ENCODE measurements at places on chromosomes 4 and X. TPM values are rescaled to one million over a fixed set of nuclear protein-coding genes. Genes with fewer than 3 reads are reported as not detected.

- peak; percentile 91 for DNase-seq
- H3K27me3 ChIP-seq, result no peaks in the 10 kb centered on the region
- peak overlapping the region; percentile 87 for H3K4me3 ChIP-seq
- peak overlapping the region; percentile 75 for H3K27ac ChIP-seq
- H3K4me1 ChIP-seq, result peaks cover 38% of the 10 kb centered on the region
Measured at GRCh38 chr4:99949034-99949998, 759 bp downstream of the H2AZ1 start.

- no peaks in the 10 kb centered on the region for H3K27me3 ChIP-seq
- no peak overlapping the region for H3K4me3 ChIP-seq
- H3K4me1 ChIP-seq, result peaks cover 2% of the 10 kb centered on the region
Measured at GRCh38 chr4:86961605-86962295, 26.9 kb downstream of the AFF1 start.

GRCh38 chr4:15510961-15511360 is 41.3 kb downstream of the CC2D2A start:
- H3K27me3 ChIP-seq, result no peaks in the 10 kb centered on the region
- peaks cover 2% of the 10 kb centered on the region for H3K36me3 ChIP-seq
- no peak overlapping the region for H3K27ac ChIP-seq

DNA sequence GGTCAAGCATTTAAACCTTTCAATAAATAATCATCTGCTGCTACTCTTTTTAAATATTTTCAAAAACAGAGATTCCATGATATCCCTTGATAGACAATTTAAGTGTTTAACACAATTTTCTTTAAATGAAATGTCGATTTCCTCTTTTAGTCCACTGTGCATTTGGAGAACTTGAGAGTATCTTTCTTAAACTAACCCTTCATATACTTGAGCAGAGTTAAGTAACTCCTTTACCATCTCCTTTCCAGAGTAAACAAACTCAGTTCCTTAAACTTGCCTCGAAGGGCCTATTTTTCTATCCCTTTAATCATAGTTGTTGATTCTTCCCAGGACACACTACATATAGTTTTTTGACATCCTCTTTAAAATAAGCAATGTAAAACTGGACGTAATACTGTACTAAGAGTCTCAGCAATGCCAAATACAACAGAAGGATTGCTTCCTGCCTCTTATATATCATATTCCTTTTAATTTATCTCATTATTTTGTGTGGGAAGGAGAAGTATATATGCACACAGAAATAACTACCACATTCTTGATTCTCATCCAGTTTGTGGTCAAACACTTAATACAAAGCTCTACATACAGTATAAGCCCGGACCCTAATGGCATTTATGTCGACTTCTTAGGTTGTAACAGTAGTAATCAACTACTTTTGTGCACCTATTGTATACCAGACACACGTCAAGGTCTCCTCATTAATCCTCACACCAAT is 22.8 kb downstream of the RAB28 start:
- no peak for DNase-seq
- H3K4me3 ChIP-seq, result no peak overlapping the region
- no peak overlapping the region for H3K27ac ChIP-seq
- no peaks in the 10 kb centered on the region for H3K27me3 ChIP-seq
- H3K4me1 ChIP-seq, result no peaks in the 10 kb centered on the region

DNA sequence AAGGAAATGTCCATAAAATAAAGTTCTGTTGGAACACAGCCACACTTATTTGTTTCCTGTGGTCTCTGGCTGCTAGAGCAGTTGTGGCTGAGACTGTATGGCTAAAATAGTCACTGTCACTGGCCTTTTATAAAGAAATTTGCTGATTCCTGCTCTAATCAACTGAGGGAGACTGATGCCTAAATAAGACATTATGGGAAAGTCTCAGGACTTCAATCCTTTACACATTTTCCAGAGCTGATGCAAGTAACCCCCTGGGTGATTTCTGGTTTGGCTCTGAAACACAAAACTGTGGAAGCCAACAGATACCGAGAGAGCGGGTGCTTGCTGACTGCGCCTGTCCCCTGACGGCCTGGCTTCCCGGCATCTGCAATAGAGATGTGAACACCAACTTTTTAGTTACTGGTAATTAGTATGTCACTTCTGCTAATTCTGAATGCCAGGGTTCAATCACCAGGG is 64.0 kb downstream of the POLR2B start:
- peaks cover 22% of the 10 kb centered on the region for H3K4me1 ChIP-seq
- H3K27ac ChIP-seq, result no peak overlapping the region
- peak; percentile 55 for DNase-seq
- no peak overlapping the region for H3K4me3 ChIP-seq

DNA sequence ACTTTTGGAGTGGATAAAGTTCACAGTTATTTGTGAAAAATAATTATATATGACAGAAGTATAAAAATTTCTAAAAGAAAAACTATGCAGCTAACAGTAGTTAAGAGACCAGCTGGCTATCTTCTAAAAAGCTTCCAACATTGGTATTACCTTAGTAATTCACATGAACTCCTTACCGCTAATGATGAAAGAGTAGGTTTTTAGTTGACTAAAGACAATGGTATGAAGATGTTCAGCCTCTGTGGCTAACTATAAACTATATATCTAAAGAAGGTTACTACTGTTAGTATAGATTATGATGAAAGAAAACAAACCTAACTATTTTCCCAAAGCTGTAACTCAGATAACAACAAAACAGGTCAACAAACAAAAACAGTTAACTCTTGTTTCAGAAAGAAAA is 10.4 kb downstream of the CCNI start:
- H3K27ac ChIP-seq, result no peak overlapping the region
- DNase-seq, result no peak
- H3K4me1 ChIP-seq, result no peaks in the 10 kb centered on the region
- H3K4me3 ChIP-seq, result no peak overlapping the region
- no peaks in the 10 kb centered on the region for H3K27me3 ChIP-seq
- H3K36me3 ChIP-seq, result peaks cover 8% of the 10 kb centered on the region

GRCh38 chrX:129980001-129980401 is 2.4 kb upstream of the BCORL1 start:
- no peak for DNase-seq
- no peaks in the 10 kb centered on the region for H3K27me3 ChIP-seq
- peaks cover 11% of the 10 kb centered on the region for H3K4me1 ChIP-seq
- H3K4me3 ChIP-seq, result no peak overlapping the region
- no peak overlapping the region for H3K27ac ChIP-seq

- H3K36me3 ChIP-seq, result no peaks in the 10 kb centered on the region
- H3K27me3 ChIP-seq, result no peaks in the 10 kb centered on the region
- H3K4me1 ChIP-seq, result no peaks in the 10 kb centered on the region
Measured at GRCh38 chrX:1578511-1579173, 12.8 kb upstream of the AKAP17A start.

GRCh38 chrX:129958814-129959492 is 23.5 kb upstream of the BCORL1 start:
- no peak overlapping the region for H3K4me3 ChIP-seq
- H3K27me3 ChIP-seq, result no peaks in the 10 kb centered on the region
- DNase-seq, result no peak
- no peak overlapping the region for H3K27ac ChIP-seq

The PNMA6F gene
- total RNA-seq, result not detected

The DCAF12L2 gene
- not detected for total RNA-seq

The ENPEP gene
- not detected for total RNA-seq
